ENCODE measurements at places on chromosomes 12 and 14.

- DNase-seq = no peak
Measured at GRCh38 chr12:96152164-96152563, 42.0 kb upstream of the ELK3 start.

DNA sequence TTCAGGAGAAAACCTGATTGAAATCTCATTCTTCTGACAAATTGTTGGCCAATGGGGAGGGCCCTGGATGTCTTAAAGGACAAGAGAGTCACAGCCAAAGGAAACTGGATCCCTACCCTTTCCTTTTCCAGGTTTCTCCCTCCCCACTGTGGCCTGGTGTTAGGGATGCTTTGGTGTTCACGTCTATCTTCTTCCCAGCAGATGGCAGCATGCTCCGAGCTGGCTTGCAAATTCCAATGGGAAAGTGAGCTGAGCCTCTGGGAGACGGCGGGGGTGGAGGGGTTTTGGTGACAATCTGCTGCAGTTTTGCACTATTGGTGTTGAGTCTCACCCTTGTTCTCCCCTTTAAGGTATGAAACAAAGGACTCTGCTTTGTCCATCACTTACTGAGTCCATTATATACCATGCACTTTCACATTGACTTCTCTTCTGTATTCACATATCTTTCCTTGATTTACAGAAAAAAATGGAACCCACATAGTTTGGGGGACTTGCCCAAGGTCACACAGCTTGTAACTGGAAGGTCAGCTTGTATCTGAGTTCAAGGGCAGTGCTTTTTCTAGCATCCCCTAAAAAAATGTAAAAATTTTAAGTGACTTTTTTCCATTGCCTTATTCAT is 39.3 kb downstream of the CCDC177 start:
- DNase-seq = no peak

- no peak for DNase-seq
Measured at GRCh38 chr12:1799882-1800400, 20.4 kb upstream of the LRTM2 start.

- DNase-seq = no peak
Measured at GRCh38 chr12:2804393-2805142, 7.9 kb upstream of the ITFG2 start.

Data from stimulated activated effector memory CD8-positive, alpha-beta T cell treated with anti-CD3 and anti-CD28 coated beads, Interleukin-12 subunit alpha, Interleukin-12 subunit beta, amount 100 ng/mL, for 72 hours (primary cell).